Astrocyte of the spinal cord (primary cell): ENCODE measurements at places on chromosomes 7 and 10.

DNA sequence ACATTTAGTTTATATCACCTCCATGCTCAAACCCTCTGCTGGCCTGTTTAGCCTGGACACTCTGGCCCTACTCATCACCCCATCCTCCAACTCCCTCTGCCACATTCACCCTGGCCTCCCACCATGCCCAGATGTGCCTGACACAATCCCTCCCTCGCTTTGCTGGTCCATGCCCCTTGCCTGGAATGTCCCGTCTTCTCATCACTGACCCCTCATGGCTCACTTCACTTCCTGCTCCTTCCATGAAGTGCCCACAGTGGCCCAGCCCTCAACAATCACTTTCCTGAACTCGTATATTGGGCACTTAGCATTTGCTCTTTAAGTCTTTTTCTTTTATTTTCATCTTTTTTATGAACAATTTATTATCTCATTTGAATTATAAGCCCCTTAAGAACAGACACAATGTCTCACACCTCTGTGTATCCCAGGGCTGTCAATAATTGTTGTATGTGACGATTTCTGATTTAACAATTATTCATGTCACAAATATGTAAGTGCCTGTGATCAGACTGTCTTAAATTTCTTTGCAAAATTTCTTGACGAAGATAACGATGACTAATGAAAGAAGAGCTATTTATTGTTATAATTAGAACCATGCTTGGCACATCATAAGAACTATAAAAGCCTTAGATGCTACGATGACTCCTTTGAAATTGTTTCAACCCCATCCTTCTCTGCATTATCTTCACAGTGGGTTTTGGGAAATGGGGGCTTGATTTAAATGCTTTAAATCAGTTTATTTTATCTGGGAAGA, 209.9 kb upstream of the YAE1 start:
- no peak for DNase-seq

DNA sequence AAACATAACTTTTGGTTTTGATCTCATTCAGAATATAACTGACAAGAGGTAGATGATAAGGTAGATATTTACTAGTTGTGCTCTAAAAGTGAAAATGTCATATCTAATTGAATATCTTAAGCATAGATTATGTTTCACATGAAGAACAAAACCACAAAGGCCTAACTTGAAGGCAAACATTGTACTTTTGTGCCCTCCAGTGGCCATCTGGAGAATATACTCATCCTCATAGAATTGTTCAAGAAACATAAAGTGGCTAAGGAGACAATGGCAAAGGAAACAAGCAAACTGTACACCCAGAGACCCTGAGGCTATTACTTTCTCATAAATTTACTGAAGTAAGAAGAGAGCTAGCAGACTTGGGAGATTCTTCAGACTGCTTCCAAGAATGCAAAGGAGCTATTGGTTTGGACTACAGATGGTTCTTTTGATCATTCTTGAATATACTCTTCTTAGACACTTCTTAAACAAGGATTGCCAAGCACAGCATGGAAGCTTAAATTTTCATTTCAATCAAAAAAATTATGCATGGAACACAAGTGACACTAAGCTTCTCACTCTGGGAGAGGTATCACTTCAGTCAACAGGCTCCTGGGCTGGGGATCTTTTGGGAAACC, 98.2 kb upstream of the DKK1 start:
- peak; percentile 80 for DNase-seq

- DNase-seq, result peak; percentile 51
Measured at GRCh38 chr7:87797798-87798403, 78.3 kb downstream of the SLC25A40 start.

- no peak for DNase-seq
Measured at GRCh38 chr7:30191809-30192208, 57.0 kb downstream of the MTURN start.

GRCh38 chr7:157475095-157475494, 138.3 kb downstream of the DNAJB6 start:
- no peak for DNase-seq
